ENCODE measurements at places on chromosomes 16 and 17.
A peak's percentile ranks its signal among the peaks of the same experiment; 100 is the strongest.

GRCh38 chr16:26717826-26718225 is 348.9 kb upstream of the C16orf82 start:
- no peak for DNase-seq

GRCh38 chr17:77294761-77295160 is 154.0 kb downstream of the SEC14L1 start:
- DNase-seq, result no peak

DNA sequence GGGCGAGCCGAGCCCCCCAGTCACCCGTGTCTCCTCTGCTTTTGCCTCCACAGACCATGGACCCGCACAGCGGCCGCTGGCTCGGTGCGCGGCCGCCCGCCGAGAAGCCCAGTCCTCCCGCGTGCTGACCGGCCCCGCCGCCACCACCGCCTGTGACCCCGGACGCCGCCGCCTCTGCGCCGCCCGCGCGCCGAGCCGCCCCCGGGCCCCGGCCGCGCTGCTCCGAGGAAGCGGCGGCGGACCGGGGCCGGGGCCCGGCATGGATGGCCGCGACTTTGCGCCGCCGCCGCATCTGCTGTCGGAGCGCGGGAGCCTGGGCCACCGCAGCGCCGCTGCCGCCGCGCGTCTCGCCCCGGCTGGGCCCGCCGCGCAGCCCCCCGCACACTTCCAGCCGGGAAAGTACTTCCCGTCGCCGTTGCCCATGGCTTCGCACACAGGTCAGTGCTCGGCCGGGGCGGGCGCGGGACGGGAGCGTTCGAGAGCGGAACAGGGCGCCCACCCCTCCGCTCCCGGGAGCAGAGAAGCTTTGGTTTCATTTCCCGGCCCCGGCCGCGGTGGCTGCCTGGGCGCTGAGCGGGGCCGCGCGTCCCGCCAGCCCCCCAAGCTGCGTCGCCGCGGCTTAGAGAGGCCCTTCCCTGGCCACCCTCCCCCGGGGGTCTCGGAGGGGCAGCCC is 4.4 kb downstream of the BAHCC1 start:
- no peak for DNase-seq

DNA sequence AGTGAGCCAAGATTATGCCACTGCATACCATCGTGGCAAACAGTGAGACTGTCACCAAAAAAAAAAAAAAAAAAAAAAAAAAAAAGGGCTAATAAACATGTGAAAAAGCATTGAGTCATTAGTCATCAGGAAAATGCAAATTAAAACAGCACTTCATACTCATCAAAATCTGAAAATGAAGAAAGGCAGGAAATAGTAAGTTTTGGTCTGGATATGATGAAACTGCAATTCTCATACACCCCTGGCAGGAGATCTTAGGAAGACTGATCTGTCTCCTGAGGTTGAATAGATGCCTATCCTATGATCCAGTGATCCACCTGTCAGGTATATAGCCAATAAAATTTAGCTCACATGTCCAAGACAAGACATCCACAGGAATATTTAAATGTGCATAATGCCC is 212.7 kb downstream of the CPPED1 start:
- DNase-seq, result no peak

DNA sequence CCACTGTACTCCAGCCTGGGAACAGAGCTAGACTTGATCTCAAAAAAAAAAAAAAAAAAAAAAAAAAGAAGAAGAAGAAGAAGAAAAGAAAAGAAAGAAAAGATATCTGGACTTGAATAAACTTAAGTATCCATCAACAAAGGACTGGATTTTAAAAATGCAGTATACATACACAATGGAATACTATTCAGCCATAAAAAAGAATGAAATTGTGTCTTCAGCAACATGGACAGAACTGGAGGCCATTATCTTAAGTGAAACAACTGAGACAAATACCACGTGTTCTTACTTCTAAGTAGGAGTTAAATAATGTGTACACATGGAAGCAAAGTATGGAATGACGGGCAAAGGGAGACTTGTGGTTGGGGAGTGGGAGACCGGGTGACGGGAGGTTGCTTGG is 40.1 kb upstream of the MNT start:
- DNase-seq, result no peak

DNA sequence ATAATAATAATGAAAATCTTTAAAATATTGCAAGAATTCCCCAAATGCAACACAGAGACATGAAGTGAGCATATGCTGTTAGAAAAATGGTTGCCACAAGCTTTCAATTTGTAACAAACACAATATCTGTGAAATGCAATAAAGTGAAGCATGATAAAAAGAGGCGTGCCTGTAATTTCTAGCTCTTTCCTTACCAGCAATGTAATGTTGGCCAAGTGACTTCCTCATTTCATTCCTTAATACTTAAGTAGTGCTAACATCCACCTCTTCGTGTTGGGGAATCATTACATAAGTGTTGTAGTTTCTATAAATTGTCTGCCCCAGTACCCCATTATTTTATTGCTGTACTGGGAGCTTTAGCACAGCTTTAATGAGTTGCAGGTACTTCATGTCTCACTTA is 1192.0 kb upstream of the CDH8 start:
- no peak for DNase-seq

GRCh38 chr16:3977376-3977775 is 96.9 kb upstream of the CREBBP start:
- DNase-seq, result no peak

DNA sequence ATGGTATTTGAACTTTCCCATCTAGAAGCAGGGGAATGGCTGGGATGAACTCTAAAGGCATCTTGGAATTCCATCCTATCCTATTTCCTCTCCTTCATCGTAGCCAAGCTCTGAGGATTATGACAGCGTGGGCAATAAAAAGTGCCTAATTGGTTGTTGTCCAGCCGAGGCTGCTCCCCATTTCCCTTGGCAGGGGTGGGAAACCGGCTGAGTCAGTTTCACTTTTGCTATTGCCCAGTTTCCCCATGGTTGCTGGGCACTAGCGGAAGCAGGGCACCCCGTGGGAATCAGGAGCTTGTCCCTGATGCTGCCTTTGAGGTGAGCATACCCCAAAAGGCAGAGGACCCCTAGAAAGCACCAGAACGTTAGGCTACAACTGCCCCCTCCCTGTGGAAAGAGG is 13.8 kb upstream of the SP2 start:
- DNase-seq, result no peak

DNA sequence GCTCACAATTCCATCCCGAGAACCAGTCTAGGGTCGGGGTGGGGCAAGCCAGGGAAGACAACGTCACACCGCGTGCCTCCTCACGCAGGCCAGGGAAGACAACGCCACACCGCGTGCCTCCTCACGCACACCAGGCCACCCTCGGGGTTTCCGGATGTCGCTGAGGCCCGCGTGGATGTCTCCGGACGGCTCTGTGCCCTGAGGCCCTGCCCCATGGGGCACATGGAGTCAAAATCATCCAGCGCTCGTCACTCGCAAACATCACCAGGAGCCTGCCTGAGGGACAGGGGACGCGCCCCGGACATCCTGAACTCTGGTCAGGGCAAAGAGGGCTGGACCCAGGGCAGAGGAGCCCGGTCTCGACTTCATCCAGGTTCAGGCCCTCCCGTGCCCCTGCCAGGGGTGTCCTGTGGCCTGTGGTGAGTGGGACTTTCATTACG is 3.7 kb downstream of the TMEM204 start:
- DNase-seq, result no peak

DNA sequence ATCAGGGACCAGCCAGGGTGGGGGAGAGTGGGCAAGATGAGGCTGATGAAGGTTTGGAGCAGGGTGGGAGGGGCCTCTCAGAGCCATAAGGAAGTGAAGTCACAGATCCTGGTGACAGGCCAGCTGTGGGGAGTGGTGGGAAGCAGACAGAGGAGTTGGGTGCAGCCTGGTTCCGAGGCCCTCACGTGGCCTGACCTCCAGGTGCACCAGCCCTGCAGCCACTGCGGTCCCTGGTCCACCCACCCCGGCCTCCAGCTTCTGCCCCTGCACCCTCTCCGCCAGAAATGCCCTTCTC is 3.9 kb upstream of the ZFPM1 start:
- DNase-seq, result no peak

DNA sequence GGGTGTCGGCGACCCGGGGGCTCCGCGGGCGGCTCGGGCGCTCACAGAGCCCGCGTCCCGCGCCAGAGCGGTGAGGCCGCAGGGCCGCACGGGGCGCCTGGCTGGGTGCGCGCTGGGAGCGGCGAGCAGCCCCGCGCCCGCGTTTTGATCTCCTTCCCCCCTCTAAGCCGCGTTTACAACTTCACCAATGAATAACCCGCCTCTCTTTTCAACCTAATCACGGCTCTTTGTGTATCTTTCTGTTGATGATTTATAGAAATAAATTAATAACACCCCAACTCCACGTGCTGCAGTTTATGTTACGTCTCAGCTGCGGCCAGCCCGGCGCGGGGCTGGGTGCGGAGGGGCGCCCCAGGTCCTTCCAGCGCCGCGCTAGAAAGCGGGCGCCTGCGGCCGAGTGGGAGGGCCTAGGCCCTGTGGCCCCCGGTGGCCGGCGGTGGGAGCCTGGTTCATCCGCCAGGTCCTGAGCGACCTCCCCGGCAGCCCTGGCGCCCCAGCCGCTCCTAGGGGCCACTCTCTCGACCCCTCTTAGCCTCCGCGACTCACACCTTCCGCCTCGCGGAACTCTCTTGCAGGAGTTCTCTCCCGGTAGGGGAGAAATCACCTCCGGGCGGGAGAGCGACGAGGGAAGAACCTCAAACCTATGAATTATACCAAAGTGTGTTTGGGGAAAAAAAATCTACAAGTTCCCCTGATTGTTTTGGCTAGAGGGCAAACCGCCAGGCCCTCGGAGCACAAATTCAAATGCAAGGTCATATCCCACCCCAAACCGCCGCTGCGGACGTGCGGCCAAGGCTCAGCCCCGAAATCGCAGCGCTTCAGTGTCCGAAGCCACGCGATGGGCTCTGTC is 1.9 kb downstream of the HNF1B start:
- DNase-seq, result no peak

- no peak for DNase-seq
These were observed 12.9 kb downstream of the COL1A1 start for GRCh38 chr17:50188531-50188920.

GRCh38 chr17:41658846-41659245 is 29.8 kb upstream of the EIF1 start:
- no peak for DNase-seq

GRCh38 chr16:12646490-12647274 is 157.0 kb downstream of the CPPED1 start:
- DNase-seq, result no peak

- DNase-seq, result no peak
These were observed 248.8 kb upstream of the TBX2 start for GRCh38 chr17:61150686-61151299.

- DNase-seq, result no peak
These were observed 1.6 kb downstream of the RNF213 start for GRCh38 chr17:80262291-80262690.

GRCh38 chr16:745739-746138 is 4.9 kb upstream of the CIAO3 start:
- DNase-seq, result no peak

DNA sequence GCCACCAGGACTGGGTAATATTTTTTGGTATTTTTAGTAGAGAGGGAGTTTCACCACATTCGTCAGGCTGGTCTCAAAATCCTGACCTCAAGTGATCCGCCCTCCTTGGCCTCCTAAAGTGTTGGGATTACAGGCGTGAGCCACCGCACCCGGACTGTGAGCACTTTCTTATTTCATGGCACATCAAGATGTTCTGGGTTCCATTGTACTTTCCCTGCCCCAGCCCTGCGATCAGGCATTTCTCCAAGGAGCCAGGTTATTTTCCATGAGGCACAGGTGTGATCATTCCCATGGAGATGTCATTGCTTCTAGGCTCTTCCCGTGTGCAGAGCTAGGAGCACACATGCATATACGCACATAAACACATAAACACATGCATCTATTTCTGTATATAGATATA is 2.6 kb upstream of the ANKRD40CL start:
- no peak for DNase-seq

GRCh38 chr17:58153046-58153445 is 4.9 kb downstream of the OR4D1 start:
- peak; percentile 42 for DNase-seq

- no peak for DNase-seq
These were observed 54.0 kb upstream of the COX10 start for GRCh38 chr17:14015271-14015670.

GRCh38 chr17:19238167-19238505 is 970 bp downstream of the EPN2 start:
- DNase-seq, result no peak

- peak; percentile 4 for DNase-seq
These were observed 22.0 kb upstream of the PHLPP2 start for GRCh38 chr16:71746442-71747046.

- DNase-seq, result no peak
These were observed 847.7 kb upstream of the RBFOX1 start for GRCh38 chr16:6484935-6485334.

DNA sequence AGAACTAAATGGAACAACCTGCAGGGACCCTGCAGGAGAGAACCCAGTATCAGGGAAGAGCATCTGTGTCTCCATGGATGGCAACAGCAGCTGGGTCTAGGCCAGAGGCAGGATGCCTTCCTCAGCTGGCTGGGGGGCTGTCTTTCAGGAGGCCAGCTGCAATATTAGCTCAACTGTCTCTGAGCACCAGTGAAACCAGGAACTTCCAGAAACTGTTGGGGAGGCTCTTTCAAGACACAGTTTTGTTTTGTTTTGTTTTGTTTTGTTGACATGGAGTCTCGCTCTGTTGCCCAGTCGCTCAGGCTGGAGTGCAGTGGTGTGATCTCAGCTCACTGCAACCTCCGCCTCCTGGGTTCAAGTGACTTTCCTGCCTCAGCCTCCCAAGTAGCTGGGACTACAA is 7.6 kb downstream of the GPR142 start:
- DNase-seq, result no peak

GRCh38 chr17:64275016-64275415 is 12.0 kb upstream of the TEX2 start:
- DNase-seq, result no peak

- DNase-seq, result no peak
These were observed 97.0 kb downstream of the CMC2 start for GRCh38 chr16:80909720-80910119.

DNA sequence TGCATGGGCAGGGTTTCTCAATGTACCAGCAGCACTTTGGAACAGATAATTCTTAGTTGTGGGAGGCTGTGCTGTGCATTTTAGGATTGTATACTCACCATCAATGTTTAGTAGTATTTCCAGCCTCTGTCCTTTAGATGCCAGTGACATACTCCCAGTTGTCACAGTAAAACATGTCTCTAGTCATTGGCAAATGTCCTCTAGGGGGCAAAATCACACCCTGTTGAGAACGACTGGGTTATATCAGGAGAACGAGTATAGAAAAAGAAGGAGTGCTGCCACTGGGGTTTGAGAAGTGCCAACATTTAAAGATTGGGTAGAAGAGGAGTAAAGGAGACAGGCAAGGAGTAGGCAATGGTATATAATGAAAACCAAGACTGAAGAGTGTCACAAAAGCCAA is 37.9 kb upstream of the SMIM36 start:
- no peak for DNase-seq

- no peak for DNase-seq
These were observed 4.2 kb upstream of the KRT24 start for GRCh38 chr17:40707745-40708144.

- no peak for DNase-seq
These were observed 9.2 kb downstream of the SLC13A2 start for GRCh38 chr17:28482551-28483199.

GRCh38 chr16:79810449-79811189 is 210.1 kb upstream of the MAF start:
- DNase-seq, result no peak

Data from T follicular helper cell (primary cell).